ENCODE measurements at places on chromosomes 6 and 20. TPM values are rescaled to one million over a fixed set of nuclear protein-coding genes. Genes with fewer than 3 reads are reported as not detected.

BTNL2 gene
- not detected for total RNA-seq

C2 gene
- not detected for total RNA-seq

STMND1 gene
- total RNA-seq, result not detected

GRCh38 chr6:35833536-35833935 is 28.4 kb downstream of the LHFPL5 start:
- DNase-seq, result no peak

DNA sequence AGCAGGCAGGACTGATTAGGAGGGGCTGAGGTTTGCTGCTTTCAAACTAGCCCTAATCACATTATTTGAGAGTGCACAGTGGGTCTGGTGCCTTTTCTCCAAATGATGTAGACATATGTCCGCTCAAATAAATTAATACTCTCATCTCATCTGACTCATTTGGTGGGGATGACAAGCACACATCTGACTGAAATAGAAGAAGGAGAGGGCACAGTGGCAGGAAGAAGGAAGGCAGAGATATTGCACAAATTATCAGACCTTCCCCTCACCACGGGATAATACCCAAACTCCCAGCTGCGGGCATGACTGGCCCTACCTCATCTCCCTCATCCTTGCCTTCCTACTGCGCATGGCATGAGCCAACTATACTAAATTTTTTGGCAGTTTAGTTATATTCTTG is 33.9 kb upstream of the TNFRSF21 start:
- DNase-seq, result no peak

LINC00237 gene
- not detected for total RNA-seq

GRCh38 chr6:145670311-145670710 is 65.0 kb downstream of the EPM2A start:
- DNase-seq, result peak; percentile 85

- no peak for DNase-seq
Observed at GRCh38 chr20:12860619-12861247, 148.0 kb upstream of the SPTLC3 start.

- DNase-seq, result peak; percentile 32
Observed at GRCh38 chr6:16257999-16258708, 19.8 kb downstream of the GMPR start.

OR2B6 gene
- total RNA-seq, result not detected

- peak; percentile 41 for DNase-seq
Observed at GRCh38 chr6:129276986-129277385, 394.0 kb downstream of the LAMA2 start.

DNA sequence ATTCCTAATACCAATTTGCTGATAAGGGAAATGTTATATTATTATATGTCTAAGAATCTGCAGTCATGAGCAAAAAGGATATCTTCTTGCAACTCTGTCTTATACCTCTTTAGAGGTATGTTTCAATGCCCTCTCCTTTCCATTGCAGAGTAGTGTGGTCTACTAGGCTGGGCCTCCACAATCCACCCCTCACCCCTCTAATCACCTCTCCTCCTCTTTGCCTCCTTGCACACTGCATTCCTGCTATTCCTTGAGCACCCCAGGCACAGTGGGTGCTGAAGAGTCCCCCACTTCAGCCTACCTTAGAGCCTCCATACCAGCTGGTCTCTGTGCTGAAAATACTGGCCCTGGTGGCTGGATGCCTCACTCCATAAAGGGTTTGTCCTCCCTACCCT is 26.9 kb downstream of the ARMC2 start:
- no peak for DNase-seq

TNF gene
- 0.17 TPM for total RNA-seq

SAPCD1 gene
- total RNA-seq, result 2.4 TPM

DNA sequence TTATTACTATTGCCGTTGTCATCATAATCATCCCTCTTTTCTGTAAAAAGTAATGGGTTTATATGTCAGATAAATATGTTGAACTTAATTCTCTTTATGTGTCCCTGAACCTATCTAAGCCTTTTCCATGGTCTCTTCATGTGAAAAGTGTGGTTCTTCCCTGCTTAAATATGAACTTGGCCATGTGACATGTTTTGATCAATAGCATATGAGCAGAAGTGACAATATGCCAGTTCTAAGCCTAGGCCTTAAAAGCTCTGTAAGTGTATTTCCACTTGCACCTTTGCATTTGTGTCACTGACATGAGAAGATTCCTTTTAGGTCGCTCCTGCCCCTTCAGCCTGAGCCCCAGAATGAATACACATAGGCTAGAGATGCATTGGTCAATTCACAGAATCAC is 188.4 kb upstream of the CCN2 start:
- DNase-seq, result no peak

All from dermis blood vessel endothelial cell (primary cell).